ENCODE measurements at places on chromosomes 11 and 22.

DNA sequence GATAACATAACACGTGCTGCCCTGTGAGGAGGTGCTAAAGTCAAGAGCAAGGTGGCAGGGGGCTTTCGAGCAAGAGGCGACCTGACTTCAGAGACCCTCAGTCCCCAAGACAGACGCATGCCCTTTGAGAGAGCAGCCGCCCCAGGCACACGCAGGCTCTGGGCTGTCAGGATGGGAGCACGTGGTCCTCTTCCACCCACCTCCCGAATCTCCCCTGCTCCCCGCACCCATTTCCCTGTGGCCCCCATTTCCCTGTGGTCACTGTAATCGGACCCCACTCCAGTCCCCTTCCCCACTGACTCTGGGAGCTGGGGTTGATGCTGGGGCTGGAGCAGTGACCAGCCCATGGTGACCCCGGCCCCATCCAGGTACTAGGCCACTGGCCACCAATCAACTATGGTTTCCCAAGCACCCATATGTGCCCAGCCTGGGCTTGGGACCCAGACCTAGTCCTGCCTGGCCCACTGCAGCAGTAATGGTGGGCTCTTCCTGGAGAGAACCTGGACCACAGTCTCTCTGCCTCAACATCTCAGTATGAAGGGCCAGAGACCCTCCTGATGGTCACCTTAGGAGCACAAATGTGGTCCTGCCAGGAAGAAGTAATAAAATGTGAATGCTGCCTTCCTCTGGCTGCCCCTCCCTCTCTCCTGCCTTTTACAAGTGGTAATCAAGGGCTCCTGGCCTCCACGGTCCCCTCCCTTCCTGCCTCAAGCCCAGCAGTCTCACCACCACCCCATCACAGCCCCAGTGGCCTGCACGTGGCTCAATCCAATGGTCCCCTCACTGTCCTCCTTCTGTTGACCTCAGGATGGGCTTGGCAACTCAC, 39.0 kb downstream of the IGLL5 start:
- DNase-seq = no peak

DNA sequence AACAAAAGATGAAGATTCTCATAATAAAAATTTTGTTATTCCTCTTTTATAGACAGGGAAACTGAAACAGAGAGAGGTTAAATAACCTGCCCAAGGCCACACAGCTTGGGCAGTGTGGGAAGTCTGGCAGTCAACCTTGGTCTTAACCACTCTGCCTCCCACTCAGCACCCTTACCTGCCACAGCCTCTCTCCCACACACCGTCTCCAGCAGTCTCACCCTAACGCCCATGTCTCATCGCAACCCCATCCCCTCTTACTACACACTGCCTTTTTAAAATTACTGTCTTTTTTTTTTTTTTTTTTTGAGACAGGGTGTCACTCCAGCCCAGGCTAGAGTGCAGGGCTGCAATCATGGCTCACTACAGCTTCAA, 25.0 kb downstream of the ARRB1 start:
- DNase-seq = no peak

DNA sequence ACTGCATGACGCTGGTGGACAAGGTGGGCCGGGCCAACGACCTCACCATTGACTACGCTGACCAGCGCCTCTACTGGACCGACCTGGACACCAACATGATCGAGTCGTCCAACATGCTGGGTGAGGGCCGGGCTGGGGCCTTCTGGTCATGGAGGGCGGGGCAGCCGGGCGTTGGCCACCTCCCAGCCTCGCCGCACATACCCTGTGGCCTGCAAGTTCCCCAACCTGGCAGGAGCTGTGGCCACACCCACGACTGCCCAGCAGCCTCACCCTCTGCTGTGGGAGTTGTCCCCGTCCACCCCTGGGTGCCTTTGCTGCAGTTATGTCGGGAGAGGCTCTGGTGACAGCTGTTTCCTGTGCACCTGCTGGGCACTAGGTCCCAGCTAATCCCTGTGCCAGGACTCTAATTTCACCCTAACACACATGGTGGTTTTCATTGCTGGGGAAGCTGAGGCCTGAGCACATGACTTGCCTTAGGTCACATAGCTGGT, 49.0 kb upstream of the PPP6R3 start:
- DNase-seq = no peak

- no peak for DNase-seq
These were observed 154.1 kb downstream of the DDX10 start for GRCh38 chr11:108818971-108819370.

- no peak for DNase-seq
These were observed 147.1 kb upstream of the SESN3 start for GRCh38 chr11:95378111-95378510.
